ENCODE measurements at places on chromosomes 16 and 17.

DNA sequence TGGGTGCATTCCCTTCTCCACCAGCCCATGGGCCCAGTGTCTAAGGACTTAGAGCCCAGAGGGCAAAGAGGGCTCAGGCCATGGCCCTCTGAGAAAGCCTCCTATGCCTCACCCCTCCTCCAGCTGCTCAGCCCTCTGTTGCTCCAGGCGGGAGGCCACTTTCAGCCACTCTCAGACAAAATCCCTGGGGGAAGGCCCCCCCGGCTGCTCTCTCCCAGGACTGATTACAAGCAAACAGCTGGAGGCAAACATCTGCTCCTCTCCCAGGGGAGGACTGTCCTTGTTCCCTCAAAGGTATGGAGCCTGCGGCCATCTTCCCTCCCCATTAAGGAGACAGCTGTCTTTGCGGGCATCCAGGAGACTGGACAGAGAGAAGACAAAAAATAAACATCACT is 54.9 kb upstream of the DLX4 start:
- ATAC-seq, result no peak

- ATAC-seq, result peak; percentile 80
Measured at GRCh38 chr16:11977376-11978041, 975 bp downstream of the SNX29 start.

GRCh38 chr17:80034791-80035686 is 633 bp downstream of the TBC1D16 start:
- peak; percentile 5 for ATAC-seq

- ATAC-seq, result no peak
Measured at GRCh38 chr16:23015580-23015979, 133.7 kb downstream of the USP31 start.

GRCh38 chr16:3468501-3468900 is 25.0 kb downstream of the NAA60 start:
- ATAC-seq, result no peak

GRCh38 chr17:20916383-20916782 is 126.4 kb downstream of the USP22 start:
- no peak for ATAC-seq

- ATAC-seq, result peak; percentile 74
Measured at GRCh38 chr17:7841396-7841914, 7.4 kb downstream of the KDM6B start.

GRCh38 chr17:68034452-68034776 is 1.1 kb upstream of the KPNA2 start:
- no peak for ATAC-seq

DNA sequence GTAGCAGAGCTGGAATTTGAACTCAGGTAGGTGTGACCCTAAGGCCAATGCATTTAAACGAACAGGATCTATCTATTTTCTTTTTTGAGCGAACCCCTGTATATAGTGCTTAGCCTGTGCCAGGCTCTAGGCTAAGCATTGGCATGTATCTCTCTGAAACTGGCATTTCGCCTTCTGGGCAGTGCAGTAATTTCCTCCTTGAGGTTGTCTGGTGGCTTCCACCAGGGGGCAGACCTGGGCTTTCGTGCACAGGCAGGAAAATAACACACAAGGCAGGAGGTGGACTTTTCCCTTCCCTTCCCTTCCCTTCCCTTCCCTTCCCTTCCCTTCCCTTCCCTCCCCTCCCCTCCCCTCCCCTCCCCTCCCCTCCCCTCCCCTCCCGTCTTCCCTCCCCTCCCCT is 34.4 kb upstream of the PRKCB start:
- peak; percentile 43 for ATAC-seq

DNA sequence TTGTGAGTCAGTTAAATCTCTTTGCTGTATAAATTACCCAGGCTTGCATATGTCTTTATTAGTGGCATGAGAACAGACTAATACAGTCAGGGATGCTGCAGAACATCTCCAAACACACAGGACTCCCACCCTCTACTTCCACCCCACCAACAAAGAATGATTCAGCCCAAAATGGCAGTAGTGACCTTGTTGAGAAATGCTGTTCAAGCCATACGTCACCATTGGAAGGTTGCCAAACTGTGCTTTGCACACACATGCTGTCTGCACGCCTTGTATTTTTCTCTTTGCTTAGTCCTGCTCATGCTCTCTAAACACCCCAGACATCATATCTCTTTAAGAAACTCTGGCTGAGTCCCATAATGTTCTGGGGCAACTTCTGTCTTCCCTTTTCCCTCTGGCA is 589.6 kb downstream of the WWOX start:
- ATAC-seq, result no peak

GRCh38 chr16:57630931-57631845 is 2.8 kb downstream of the ADGRG1 start:
- no peak for ATAC-seq

GRCh38 chr17:40561871-40562611 is 3.2 kb downstream of the CCR7 start:
- no peak for ATAC-seq

DNA sequence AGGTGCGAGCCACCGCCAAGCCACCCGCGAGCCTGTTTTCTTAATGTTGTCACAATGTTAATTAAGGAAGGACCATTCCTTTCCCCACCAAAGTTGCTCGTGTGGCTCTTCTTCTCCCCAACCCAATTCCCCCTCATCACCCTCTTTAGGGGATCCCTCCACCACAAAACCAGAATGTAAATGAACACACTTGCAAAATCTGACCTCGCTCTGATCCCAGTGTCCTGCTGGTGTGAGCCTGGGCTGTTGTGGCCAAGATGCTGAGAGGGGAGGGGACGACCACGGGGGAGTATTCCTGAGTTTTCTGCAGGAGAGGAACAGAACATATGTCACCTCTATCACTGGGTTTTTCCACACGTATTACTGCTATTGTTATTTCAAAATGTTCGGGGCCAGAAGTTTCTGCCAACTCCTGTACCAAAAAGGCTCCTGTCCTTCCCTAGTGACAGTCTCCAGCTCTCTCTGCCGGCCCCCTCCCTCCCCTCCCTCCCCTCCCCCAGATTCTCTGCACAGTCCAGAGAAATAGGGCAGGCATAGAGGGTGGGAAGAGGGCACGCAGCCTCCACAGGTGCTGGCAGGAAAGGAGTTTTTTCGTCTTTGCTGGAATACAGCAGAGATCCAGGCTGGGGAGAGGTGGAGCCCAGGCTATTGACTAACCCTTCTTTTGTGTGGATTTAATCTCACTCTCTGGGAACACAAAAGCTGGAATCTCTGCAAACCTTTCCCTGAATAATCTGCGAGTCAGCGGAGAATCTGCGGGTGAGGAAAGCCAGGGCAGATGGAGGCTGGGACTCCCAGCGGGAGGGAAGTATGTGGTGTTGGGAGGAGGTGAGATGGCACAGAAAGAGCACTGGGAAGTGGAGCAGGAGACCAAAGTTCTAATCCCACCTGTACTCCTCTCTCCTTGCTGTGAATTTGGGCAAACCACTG is 4.5 kb upstream of the CA4 start:
- no peak for ATAC-seq

DNA sequence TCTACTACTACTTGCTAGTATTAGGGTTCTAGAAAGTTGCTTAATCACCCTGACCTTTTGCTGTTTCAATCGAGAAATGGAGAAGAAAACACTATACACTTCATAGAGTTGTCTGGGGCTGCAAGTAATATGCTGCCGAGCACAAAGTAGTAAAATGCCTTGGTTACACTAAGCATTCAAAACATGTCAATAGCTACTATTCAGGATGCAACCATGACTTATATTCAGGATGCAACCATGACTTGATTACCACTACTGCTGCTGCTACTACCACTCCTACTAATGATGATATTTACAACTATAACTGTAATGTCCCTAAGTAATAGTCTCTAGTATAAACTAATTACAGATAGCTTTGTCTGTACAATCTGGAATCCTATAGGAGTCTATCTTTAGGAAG is 35.3 kb downstream of the ADAMTS18 start:
- no peak for ATAC-seq

DNA sequence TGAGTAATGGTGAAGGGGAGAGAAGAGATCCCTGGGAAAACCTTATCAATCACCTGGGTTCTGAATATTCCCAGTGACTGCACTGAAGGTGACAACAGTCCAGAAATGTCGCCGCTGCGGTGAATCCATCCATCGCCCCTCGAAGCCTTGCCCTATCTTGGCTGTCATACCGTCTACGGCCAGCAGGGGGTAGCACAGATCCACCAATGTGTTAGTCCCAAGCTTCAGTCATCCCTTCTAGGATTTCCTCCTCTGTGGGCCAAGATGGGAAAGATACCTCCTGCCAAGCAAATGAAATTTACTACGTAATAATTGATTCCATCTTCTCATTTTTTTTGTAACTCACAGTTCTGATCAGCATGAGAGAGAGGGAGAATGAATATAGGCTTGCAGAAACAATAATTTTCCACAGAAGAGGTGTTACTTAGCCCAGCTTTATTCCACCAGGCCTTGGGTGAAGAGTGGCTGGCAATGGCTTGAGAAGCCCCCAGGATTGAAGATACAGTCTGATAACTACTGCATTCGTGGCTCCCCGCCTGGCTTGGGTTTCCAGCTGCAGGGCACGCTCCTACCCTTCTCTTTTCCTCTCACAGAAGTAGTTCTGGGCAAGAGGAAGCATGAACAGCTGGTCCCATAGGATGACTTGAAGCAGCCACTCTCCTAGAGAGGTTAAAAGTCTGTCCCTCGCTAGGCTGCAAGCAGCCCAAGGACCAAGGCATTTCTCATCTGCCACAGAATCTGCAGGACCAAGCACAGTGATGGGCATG is 2.6 kb upstream of the FMNL1 start:
- ATAC-seq, result peak; percentile 75

DNA sequence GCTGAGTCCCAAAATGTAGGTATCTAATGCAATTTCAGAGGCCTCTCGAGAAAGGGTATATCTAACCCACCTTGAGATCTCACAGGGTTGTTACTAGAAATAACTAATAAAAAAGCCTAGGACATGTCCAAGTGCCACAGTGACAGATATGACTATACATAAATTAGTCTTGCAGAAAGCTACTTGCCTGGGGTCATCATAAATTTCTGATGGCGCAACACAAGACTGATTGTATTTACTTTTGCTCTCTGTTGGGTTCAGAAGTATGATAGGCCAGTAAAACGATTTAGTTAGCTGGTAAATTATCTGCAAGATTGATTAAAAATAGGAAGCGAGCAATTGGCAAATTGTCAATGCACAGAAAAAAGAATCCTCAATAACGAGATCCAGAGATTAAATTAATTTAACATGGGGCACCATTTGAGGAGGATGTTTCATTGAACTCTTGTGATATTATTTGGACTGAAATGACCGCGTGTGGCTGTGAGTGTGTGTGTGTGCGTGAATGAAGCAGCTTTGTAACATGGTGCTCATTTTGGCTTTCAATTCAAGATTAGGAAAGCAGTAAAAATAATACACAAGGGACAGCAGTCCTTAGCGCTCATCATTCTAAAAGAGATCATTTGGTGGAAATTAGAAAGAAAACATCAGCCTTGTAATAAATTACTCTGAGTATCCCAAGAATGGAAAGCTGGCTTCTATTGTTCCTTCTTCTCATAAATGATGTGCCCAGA is 157.4 kb upstream of the ZFHX3 start:
- ATAC-seq, result no peak

All from gastroesophageal sphincter (tissue), 4 donors.